Bronchial epithelial cell (primary cell): ENCODE measurements at places on chromosomes 3 and 15. TPM values are rescaled to one million over a fixed set of nuclear protein-coding genes. Genes with fewer than 3 reads are reported as not detected.

- peak; percentile 66 for DNase-seq
These were observed 274.0 kb downstream of the RYR3 start for GRCh38 chr15:33584797-33585196.

The TMIE gene
- 1.3 and 1.6 TPM in 2 replicates for total RNA-seq

DNA sequence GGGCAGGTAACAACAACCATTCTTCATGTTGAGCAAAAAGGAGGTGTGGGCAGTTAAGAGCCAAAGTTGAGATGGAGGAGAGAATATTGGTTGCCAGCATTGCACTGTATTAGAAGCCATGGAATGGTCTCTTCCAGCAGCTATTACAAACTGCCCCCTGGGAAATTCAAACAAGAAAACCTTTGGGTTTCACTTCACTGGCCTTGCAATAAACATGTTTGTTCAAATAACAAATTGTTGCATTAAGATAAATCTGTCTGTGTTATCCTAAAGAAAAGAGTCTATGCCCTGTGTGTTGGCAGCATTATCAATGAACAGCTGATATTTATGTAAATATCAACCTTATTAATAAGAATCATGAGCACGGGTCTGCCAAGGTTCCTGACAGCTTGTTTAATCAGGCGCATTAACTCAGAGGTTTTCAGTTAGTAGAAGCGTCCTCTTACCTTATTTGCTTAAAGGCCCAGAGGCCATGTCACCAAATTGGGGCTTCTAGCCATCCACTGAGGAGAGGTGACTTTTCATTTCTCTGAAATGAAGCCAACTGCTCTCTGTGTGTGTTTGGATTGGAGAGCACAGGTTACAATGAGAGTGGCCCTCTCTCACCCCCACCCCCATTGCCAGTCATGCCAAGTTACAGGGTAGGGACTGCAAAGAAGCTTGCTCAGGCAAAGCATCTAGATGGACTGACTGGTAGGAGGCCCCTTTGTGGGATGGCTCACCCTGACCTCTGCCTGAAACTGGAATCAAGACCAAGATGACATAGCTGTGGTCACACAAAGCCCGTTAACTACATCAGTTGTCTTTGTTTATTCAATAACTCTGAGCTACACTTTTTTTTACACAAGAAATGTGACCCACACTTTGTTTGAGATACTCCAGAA is 10.5 kb downstream of the FILIP1L start:
- DNase-seq = no peak

- DNase-seq = no peak
These were observed 380.7 kb upstream of the GOLIM4 start for GRCh38 chr3:168476360-168476980.

DNA sequence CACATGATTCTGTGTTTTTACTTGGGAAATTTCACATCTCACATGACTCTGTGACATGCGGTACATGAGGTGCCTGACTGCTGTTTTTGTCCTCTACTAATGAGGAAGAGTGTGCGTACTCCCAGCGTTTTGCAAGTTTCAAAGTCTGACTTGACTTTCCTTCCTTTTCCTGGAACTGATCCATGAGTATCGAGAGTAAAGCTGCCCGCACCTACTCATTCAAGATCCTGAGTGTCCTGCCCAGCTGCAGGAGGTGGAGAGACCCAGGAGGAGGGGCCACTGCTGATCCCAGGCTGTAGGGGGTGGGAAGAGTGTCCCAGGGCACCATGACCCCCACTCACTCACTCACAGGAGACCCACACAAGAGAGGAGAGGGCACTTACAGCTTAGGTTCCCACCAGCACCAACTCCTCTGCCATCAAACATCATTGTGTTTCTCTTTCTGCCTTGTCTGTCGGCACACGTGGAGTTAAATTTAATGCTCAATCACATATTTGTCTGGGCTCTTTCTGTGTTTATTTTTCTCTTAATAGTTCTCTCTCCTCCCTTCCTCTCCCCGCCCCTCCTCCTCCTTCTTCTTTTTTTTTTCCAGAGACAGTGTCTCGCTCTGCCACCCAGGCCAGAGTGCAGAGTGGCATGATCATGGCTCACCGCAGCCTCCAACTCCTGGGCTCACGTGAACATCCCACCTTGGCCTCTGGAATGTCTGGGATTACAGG is 1.4 kb downstream of the CCR5AS start:
- peak; percentile 60 for DNase-seq

DNA sequence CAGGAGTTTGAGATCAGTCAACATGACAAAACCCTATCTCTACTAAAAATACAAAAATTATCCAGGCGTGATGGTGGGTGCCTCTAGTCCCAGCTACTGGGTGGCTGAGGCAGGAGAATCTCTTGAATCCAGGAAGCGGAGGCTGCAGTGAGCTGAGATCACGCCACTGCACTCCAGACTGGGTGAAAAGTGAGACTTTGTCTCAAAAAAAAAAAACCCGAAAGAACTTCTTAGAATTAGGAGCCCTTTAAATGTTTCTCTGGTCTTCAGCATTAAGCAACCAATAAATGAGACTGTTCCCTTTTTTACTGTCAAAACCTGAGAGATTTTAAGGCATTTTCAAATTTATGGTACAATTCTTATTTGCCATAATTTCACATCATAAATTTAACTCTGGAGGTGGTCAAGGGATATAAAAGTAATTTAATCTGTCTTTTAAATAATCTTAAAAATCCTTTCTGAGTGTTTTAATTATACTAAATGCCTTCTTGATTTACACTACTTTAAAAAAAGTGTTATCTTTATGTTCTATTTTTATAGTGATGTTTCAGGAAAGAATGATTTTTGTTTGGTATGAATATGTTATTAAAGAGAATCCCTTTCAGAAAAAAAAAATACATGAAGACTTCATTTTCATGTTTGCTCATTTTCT is 10.1 kb downstream of the PCOLCE2 start:
- DNase-seq = no peak

GRCh38 chr15:70876011-70876410 is 16.2 kb downstream of the THAP10 start:
- no peak for DNase-seq

DNA sequence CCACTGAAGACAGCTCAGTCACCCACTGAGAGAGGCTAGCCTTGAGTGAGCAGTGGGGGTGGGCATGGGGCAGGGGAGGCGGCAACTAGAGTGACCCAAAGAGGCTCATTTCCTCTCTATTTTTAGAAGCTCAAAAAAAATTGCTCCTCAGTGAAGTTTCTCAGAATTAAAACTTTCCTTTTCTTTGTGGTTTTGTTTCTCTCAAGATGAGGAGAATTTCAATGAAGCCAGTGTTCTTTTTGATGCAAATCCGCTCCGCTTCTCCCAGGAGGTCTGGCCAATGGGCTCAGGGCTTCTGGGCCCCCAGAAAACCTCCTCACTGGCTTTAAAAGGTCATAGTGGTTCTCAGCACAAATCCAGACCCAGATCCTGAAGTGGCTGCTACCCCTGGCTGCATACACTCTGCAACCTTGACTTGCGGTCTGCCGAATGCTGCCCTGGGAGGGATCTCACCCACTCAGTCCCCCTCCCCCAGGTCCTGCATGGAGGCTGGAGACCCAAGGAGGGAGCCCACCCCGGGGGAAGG is at the start of gene ACSBG1:
TSS of gene ACSBG1 (minus strand) at position 51 of the 526 bp plus-strand sequence. CDS start 64 bp downstream, outside the sequence.
- DNase-seq = no peak

The PPP2R3A gene
- total RNA-seq = 4.2 and 6.1 TPM in 2 replicates

The SH3GL3 gene
- total RNA-seq = 0.51 and 1.1 TPM in 2 replicates

The SLC33A1 gene
- total RNA-seq = 39.7 and 67.7 TPM in 2 replicates
